ENCODE measurements at places on chromosomes 6 and 20.

- no peak for DNase-seq
These were observed 25.5 kb upstream of the VEGFA start for GRCh38 chr6:43744491-43744890.

- DNase-seq, result no peak
These were observed 79.2 kb upstream of the MRAP2 start for GRCh38 chr6:83954371-83954770.

DNA sequence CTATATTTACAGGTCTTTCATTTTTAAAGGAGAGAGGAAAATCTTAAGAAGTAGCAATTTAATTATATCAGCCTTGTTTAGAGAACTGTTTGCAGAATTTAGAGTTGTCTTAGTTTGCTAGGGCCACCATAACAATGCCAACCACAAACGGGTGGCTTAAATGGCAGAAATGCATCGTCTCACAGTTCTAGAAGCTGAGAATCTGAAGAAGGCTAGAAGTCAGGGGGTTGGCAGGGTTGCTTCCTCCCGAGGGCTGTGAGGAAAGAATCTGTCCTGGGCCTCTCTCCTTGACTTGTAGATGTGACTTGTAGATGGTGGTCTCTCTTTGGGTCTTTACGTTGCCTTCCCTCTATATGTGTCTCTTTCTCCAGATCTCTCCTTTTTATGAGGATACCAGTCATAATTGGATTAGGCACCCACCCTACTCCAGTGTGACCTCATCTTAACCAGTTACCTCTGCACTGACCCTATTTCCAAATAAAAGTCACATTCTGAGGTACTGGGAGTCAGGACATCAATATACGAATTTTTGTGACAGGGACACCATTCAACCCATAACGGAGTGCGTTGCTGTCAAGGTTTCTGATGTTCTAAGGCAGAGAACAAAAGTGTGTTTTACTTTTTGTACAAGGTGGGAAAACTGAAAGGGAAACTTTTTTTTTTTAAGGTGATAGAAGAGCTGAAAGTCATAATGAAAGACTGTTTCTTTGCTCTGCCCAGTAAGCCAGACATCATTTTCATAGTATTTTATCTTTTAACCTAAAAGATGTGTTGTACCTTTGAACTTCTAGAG lies 84.4 kb downstream of the SAMD3 start:
- no peak for DNase-seq

DNA sequence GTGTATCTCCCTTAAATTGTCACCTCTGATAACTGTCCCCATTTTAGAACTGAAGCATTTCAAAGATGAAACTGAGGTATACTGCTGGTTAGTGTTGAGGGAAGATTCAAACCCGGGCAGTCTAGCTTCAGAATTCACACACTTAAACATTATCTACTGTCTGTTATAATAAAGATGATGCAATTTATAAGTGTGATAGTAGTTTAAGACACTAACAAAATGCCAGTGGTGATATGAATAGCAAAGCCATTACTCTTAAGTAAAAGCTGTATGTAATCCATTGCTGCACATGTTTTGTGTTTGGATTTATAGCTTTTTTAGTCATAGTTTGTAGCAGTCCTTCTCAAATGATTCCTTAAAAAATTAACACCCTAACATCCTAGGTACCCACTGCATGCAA lies 19.8 kb downstream of the USP45 start:
- DNase-seq, result peak; percentile 7

GRCh38 chr6:30828027-30828962 lies 56.0 kb upstream of the DDR1 start:
- peak; percentile 70 for DNase-seq

DNA sequence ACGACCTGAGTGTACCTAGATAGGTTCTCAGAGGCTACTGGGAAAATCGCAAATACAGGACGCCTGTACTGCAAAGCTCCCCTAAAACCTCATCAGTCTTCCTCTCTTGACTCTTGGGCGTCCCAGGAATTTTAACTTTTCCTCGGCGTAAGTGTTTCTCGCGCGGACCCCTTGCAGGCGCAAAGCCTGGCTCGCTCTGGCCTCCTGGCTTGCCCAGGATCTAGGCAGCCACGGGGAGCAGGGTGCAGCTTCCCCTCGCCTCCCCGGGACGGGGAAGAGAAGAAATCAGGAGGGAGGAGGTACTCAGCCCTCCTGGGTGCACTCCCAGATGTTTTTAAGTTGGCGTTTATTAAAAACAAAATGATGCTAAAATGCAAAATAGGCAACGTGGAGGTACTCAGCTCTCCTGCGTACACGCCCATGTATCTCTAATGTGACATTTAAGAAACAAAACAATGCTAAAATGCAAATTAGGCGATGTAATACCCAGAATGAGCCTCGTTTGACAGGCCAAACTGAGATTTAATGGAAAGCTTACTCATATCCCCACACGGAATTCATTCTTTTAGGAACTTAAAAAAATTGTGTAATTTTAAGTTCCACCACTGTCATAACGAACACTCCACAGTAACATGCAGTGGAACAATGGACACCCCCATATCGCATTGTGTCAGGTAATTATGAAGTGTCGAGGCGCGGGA lies 1.6 kb upstream of the SOBP start:
- DNase-seq, result no peak

DNA sequence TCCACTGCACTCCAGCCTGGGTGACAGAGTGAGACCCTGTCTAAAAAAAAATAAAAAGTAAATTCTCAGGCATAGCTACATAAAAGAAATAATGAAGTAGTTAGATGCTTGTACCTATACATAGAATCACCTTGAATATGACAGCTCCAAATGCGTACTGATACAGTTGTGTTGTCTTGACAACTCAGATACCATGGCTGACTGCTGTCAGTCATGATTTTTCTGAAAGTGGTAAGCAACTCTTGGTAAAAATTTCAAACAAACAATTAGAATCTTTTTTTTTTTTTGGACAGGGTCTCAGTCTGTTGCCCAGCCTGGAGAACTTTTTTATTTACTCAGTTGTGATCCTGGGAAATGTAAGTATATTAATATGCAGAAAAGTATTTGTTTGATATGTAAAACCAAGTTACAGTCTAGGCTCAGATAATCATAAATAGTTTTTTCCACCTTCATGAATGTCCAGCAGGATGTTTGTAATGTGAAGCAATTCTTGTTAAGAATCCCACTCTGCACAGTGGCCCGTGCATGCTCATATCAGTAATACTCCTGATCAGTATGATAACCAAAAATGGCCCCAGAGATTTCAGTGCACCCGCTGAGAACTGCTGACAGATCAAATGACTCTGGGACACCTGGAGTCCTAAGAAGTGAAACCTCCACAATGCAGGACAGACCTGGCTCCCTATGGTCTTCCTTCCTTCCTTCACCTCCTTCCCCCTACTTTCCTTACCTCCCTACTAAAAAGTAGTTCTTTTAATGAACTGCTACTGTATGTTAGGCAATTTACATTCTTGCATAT lies 14.0 kb upstream of the MAPK13 start:
- no peak for DNase-seq

- no peak for DNase-seq
These were observed 4.0 kb upstream of the SCUBE3 start for GRCh38 chr6:35209622-35210247.

GRCh38 chr6:36065916-36066315 lies 38.3 kb downstream of the MAPK14 start:
- no peak for DNase-seq

GRCh38 chr6:100335991-100336390 lies 128.7 kb downstream of the SIM1 start:
- no peak for DNase-seq

GRCh38 chr6:33628401-33628964 lies 7.4 kb downstream of the ITPR3 start:
- no peak for DNase-seq

GRCh38 chr6:167325766-167326165 lies 880 bp downstream of the TTLL2 start:
- DNase-seq, result no peak

DNA sequence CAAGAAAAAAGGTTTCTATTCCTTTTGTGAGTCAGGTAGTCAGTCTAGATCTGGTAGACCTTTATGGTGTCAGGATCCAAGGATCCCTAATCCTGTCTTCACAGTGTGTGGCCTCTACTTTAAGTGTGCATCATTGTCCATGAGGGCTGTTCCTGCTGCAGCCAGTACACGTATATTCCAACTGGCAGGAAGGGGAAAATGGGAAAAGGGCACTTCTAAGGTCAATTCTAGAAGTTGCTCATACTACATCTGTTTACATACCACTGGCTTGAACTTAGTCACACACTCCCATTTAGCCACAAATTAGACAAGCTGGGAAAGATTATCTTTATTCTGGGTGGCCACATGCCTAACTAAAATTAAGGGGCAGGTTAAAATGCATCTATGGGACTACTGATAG lies 9.7 kb upstream of the MMS22L start:
- DNase-seq, result no peak

DNA sequence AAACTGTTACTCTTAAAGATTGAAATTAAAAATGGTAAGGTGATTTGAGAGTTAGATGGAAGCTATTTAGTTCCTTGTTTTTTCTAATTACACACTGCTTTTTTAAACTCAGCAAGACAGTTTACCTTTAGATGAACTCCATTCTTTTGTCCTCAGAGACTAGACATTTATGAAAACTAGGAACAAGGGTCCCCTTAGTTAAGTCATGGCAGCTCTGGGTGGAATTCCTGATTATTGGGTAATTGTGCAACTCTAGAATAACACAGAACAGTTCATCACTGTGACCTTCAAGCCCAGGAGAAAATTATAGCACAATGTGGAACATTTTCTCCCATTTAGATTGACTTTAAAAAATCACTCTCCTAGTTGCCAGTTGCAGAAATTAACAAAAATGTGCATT lies 251.7 kb downstream of the NKAIN2 start:
- DNase-seq, result no peak

DNA sequence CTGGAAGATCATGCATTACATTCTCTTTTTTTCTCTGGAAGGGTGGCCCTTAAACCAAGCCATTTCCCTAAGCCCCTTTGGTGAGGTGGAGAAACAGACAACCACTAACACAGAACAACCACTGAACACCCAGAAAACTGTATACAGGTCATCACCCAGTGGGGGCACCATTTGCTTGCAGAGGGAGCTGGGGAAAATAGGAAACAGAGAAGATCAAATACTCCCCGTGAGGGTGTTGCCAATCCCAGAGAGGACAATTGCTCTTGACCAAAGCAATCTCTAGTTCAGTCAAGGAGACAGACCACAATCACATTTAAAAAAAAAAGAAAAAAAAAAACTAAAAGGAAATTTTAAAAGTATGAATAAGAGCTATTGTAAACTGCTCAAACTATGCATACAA lies 865 bp upstream of the DAAM2 start:
- DNase-seq, result no peak

DNA sequence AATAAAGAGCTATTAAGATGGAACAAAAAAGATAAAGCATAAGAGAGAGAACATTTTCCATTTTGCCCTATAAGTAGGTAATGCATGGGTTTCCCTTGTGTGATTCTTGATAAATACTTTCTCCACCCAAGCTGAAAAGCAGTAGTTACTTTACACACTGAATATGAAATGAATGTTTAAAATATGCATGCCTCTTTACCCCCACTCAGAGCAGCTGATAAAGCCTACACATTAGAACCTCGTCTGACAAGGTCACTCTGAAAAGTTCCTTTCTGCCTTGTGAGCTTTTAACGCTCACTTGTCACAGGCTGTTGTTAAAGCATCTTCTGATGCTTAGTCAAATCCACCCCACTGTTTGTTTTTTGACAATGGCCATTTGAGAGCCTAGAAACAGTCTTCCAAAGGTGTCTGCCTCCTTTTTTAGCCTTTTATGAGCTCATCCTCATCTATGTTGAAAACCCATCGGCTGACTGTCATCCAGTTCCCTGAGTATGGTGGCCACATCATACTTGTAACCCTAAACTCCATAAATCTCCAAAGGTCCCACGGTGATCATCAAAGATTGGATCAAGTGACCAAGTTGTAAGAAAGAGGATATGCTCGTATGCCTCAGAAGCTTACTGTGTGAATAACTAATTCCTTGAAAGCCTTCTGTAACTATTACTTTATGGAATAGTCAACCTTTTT lies 102.8 kb downstream of the ATXN1 start:
- no peak for DNase-seq

- DNase-seq, result no peak
These were observed 98.3 kb downstream of the CDH26 start for GRCh38 chr20:60056407-60057122.

DNA sequence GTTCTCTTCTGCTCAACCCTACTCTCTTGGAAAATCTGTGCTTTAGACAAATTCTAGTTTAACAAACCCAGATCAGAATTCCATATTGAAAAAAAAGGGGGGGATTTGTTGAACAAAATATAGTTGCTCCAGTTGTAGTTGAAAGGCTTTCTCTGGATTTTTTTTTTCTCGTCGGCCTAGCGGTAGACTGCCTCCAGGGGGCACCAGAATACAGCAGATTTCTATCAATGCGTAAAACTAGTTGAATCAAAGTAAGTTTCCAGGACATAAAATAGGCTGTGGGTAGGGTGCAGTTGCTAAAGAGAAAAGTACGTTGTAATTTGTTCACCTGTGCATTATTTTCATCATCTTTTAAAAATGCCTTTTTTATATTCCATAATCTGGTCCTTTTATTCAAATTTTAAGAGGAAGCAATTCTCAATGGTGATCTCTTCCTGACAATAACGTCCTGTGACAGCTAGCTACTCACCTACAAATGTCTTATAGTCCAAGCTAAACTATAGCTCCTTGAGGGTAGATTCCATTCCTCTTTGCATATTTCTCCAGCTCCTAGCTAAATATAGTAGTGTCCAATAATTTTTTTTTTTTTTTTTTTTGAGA lies 105.4 kb downstream of the PERP start:
- no peak for DNase-seq

DNA sequence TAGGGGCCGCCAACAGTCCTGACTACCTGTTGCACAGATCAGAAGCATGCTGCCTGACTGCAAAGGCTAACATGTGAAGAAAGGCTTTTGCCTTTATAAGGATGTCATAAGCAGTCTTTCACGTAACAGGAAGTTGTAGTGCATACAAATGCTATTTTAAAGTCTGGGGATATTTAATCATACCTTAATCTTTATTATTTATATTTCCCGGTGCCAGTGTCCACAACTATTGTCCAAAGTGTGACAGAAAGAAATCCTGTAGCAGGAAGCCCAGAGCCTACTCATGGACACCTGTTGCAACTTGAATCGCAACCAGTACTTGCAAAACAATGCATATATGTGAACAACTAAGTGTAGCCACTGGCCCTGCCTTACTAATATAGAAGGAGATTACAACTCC lies 235.8 kb downstream of the ALDH8A1 start:
- DNase-seq, result no peak

- no peak for DNase-seq
These were observed 19.8 kb downstream of the PTK7 start for GRCh38 chr6:43095939-43096338.

DNA sequence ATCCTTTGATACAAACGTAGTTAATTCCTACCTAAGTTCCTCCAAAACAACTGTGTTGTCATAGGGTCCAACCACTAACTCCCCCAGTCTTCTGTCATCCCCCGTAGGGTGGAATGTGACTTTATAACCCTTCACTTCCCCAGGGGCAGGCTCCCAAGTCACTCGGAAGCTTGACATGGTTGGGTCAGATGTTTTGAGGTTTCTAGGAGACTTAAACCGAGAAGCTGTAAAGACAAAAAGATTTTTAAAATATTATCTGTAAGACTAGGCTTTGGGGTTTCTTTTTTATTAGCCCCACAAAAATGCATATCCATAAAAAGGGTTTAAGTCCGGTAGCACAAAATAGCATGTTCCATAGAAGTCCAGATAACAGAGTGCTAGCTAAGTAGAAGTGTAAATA lies 50.2 kb downstream of the COL12A1 start:
- no peak for DNase-seq

- DNase-seq, result no peak
These were observed 94.3 kb downstream of the CEBPB start for GRCh38 chr20:50284811-50285375.
